Large intestine (tissue), 12 donors: ENCODE measurements at places on chromosomes 12 and 14. TPM values are rescaled to one million over a fixed set of nuclear protein-coding genes. Genes with fewer than 3 reads are reported as not detected.

DNA sequence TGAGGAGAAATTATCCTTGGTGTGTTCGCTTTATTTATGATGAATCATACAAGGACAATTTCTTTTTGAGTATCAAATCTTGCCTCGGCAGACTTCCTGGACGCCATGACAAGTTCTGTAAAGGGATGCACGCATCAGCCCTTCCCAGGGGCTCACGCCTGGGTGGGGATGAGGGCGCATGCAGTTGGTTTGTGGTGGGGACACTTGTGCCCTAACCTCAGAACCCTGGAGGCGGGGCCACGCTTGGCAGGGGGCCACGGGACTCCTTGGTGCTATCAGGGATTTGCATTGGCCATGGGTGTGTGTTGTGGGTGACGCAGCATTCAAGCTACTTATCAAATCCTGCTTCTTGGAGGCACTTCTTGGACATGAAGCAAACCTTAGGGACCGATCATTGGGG lies 143.8 kb upstream of the RTL1 start:
- no peak for DNase-seq

DNA sequence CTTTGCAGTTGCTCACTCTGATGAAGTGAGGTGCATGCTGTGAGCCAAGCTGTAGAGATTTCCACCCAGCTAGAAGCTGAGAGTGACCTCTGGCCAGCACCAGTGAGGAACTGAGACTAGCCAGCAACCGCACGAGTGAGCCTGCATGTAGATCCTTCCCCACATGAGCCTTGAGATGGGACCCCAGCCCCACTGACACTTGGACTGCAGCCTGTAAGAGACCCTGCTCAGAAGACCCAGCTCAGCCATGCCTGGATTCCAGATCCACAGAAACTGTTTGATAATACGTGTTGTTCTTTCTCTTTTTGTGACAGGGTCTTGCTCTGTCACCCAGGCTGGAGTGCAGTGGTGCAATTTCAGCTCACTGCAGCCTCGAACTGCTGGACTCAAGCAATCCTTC lies 229.2 kb downstream of the GLT1D1 start:
- DNase-seq = no peak

DNA sequence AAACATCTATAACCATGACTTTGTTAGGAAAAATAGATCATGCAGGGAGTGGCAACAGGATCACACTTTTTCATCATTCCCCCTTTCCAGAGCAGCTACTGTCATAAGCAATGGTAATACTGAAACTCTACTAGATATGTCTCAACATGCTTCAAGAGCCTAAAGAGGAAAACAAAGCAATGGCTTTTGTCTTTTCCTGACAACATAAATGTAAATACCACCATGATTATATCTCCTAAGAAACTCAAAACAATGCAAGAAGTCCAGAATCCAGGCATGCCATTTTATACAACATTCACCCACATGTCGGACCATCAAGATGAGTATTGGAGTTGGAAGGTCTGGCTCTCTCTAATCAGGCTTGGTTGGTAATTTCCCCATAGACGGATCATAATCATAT lies 78.7 kb downstream of the KIF21A start:
- DNase-seq = no peak

KRT73 gene
- polyA plus RNA-seq = 0.97 TPM
